ENCODE measurements at places on chromosomes 1 and 21. TPM values are rescaled to one million over a fixed set of nuclear protein-coding genes. Genes with fewer than 3 reads are reported as not detected.

NOL9 gene
- total RNA-seq = 23.0 TPM

SLC1A7 gene
- not detected for total RNA-seq

ELAVL4 gene
- not detected for total RNA-seq

C4BPB gene
- total RNA-seq = 0.28 TPM

KRTAP12-1 gene
- total RNA-seq = not detected

WARS2 gene
- total RNA-seq = 12.8 TPM

SNRPE gene
- total RNA-seq = 65.0 TPM

TNFRSF14 gene
- 18.9 TPM for total RNA-seq

S100A5 gene
- total RNA-seq = not detected

CELA3A gene
- 0.09 TPM for total RNA-seq

FCRL2 gene
- not detected for total RNA-seq

BCAN gene
- total RNA-seq = not detected

FAM151A gene
- total RNA-seq = not detected

VTCN1 gene
- total RNA-seq = not detected

ESRRG gene
- not detected for total RNA-seq

PGLYRP3 gene
- not detected for total RNA-seq

SPTA1 gene
- under 0.01 TPM for total RNA-seq

TSACC gene
- not detected for total RNA-seq

SUSD4 gene
- under 0.01 TPM for total RNA-seq

C1orf21 gene
- 10.4 TPM for total RNA-seq

GIPC2 gene
- total RNA-seq = 18.6 TPM

S100A9 gene
- 0.18 TPM for total RNA-seq

ARPC5 gene
- total RNA-seq = 370 TPM

KPRP gene
- total RNA-seq = not detected

All from endothelial cell of coronary artery (primary cell).